Caco-2 (cell line): ENCODE measurements at places on chromosomes 6 and 20. TPM values are rescaled to one million over a fixed set of nuclear protein-coding genes. Genes with fewer than 3 reads are reported as not detected.

The SLCO4A1 gene
- 18.7 and 23.6 TPM in 2 replicates for total RNA-seq

GRCh38 chr6:137813308-137813970, 53.6 kb upstream of the TNFAIP3 start:
- no peak overlapping the region for H3K4me3 ChIP-seq
- H3K27me3 ChIP-seq, result no peaks in the 10 kb centered on the region
- DNase-seq, result no peak
- H3K27ac ChIP-seq, result no peak overlapping the region

The TSPO2 gene
- 0.49 and 0.61 TPM in 2 replicates for total RNA-seq

DNA sequence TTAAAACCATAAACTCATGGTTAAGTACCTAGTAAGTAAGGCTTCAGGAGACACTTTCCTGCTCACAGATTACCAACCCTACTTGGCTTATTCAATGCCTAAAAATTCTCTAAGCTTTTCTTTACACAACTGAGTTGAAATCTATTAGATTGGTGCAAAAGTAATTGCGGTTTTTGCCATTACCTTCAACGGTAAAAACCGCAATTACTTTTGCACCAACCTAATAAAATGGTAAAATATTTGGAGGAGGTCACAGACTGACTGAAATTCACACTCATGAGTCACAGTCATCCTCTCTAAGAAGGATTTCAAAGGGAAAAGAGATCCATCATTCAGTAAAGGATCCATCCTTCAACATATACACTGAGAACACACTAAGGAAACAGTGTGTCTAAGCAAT, 25.9 kb downstream of the PKHD1 start:
- no peak overlapping the region for H3K4me3 ChIP-seq
- DNase-seq, result no peak
- H3K36me3 ChIP-seq, result no peaks in the 10 kb centered on the region; the same call in 1 of the 2 replicates
- H3K27ac ChIP-seq, result no peak overlapping the region
- H3K27me3 ChIP-seq, result no peaks in the 10 kb centered on the region

GRCh38 chr6:45677381-45678284, 299.9 kb upstream of the SUPT3H start:
- H3K27me3 ChIP-seq, result no peaks in the 10 kb centered on the region
- no peak overlapping the region for H3K27ac ChIP-seq
- no peak for DNase-seq

The BCLAF1 gene
- 178 and 182 TPM in 2 replicates for total RNA-seq

DNA sequence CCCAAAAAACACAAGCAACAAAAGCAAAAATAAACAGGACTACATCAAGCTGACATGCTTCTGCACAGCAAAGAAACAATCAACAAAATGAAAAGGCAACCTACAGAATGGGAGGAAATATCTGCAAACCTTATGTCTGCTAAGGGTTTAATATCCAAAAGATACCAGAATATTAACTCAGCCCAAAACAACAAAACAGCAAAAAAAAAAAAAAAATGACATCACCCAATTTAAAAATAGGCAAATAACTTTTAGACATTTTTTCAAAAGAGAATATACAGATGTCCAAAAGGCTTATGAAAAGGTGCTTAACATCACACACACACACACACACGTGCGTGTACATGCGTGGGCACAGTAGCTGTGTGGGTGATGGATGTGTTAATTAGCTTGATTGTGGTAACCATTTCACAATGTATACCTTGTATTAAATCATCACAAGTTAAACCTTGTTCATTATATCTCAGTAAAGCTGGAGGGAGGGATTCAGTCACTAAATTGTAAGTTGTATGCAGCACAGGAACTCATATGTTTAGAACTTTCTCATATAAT, 52.4 kb downstream of the QKI start:
- H3K4me1 ChIP-seq, result peaks cover 8% of the 10 kb centered on the region; the same call in 1 of the 2 replicates
- no peak for DNase-seq
- no peaks in the 10 kb centered on the region for H3K27me3 ChIP-seq
- no peak overlapping the region for H3K4me3 ChIP-seq
- H3K36me3 ChIP-seq, result no peaks in the 10 kb centered on the region

The SSTR4 gene
- total RNA-seq, result not detected in 2 replicates

DNA sequence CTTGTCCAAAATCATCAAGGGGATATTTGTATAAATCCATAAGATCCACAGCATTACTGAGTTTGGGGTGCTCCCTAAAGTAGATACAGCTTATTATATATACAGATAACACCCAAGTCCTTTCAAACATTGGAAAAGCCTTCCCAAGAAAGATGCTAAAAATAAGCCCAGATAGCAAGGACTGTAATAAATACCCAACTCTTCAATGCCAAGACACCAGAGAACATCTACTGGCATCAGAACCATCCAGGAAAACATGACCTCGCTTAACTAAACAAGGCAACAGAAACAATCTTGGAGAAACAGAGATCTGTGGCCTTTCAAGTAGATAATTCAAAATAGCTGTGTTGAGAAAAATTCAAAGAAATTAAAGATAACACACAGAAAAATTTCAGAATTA, 761.4 kb downstream of the GRIK2 start:
- no peaks in the 10 kb centered on the region for H3K27me3 ChIP-seq
- no peak for DNase-seq
- H3K36me3 ChIP-seq, result no peaks in the 10 kb centered on the region
- no peaks in the 10 kb centered on the region for H3K4me1 ChIP-seq
- H3K4me3 ChIP-seq, result no peak overlapping the region

DNA sequence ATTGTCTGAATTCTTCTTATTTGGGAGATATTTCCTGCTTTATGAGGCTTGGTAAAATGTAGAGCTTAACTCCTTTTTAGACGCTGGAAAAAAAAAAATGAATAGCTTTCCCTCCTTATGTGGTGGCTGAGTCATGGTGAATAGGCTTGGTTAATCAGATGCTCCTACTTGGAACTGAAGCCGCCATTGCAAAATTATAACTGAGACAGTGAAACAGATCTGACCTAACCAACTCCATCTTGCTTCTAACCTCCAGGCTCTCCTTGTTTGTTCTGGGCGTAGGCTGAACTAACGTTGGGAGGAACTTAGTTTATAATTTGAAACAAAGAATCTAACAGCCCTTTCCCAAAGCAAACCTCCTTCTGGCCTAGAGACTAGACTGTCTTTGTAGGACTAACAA, 43.2 kb upstream of the PLCB4 start:
- H3K27me3 ChIP-seq, result no peaks in the 10 kb centered on the region
- H3K4me3 ChIP-seq, result no peak overlapping the region
- no peak for DNase-seq
- no peaks in the 10 kb centered on the region for H3K36me3 ChIP-seq

DNA sequence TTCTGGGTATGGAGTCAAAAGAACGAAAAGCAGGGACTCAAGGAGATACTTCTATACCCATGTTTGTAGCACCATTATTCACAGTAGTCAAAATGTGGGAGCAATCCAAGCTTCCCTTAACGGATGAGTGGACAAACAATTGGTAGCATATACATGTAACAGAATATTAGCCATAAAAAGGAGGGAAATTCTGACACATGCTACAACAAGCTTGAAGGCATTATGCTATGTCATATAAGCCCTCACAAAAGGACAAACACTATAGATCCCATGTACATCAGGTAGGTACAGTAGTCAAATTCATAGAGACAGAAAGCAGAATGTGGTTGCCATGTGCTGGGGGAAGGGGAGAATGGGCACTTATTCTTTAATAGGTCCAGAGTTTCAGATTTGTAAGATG, 37.6 kb downstream of the CDK19 start:
- no peaks in the 10 kb centered on the region for H3K27me3 ChIP-seq
- H3K27ac ChIP-seq, result no peak overlapping the region
- DNase-seq, result no peak
- H3K36me3 ChIP-seq, result no peaks in the 10 kb centered on the region; the same call in 1 of the 2 replicates
- 0 out of 2 replicates have a peak, but pooled peaks cover 3% of the 10 kb centered on the region for H3K4me1 ChIP-seq
- H3K4me3 ChIP-seq, result no peak overlapping the region

GRCh38 chr20:49987015-49987867, 4.5 kb downstream of the SNAI1 start:
- H3K4me3 ChIP-seq, result no peak overlapping the region
- H3K4me1 ChIP-seq, result peaks cover 14% of the 10 kb centered on the region
- H3K36me3 ChIP-seq, result peaks cover 1% of the 10 kb centered on the region; the same call in 1 of the 2 replicates
- H3K27me3 ChIP-seq, result no peaks in the 10 kb centered on the region
- no peak for DNase-seq
